Suprapubic skin (tissue), 4 donors: ENCODE measurements at places on chromosomes 1 and 21.
A peak's percentile ranks its signal among the peaks of the same experiment; 100 is the strongest.

DNA sequence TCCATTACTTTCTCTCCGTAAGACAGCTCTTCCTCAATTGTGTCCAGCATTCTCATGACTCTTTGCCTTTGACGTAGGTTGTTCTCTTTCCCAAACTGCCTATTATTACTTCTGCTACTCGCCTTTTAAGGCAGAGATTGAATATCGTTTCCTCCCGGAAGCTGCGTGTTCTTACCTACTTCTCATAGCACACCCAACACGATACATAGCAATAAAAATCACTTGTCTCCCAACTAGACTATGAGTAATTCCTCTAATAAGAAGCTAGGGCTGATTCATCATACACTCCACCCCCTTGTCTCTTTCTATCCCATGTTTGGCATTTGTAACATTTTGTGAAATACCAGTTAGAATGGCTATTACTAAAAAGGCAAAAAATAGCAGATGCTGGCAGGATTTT, 55.8 kb upstream of the SGIP1 start:
- no peak overlapping the region for H3K4me3 ChIP-seq
- no peaks in the 10 kb centered on the region for H3K4me1 ChIP-seq
- no peaks in the 10 kb centered on the region for H3K36me3 ChIP-seq
- no peak for DNase-seq

- DNase-seq: no peak
- H3K27ac ChIP-seq: no peak overlapping the region
- peaks cover 47% of the 10 kb centered on the region for H3K27me3 ChIP-seq
- H3K36me3 ChIP-seq: no peaks in the 10 kb centered on the region
- no peak overlapping the region for H3K4me3 ChIP-seq
These were observed 115.5 kb downstream of the HMGB4 start for GRCh38 chr1:33979341-33979740.

GRCh38 chr1:221575605-221576004, 166.3 kb downstream of the DUSP10 start:
- no peak for DNase-seq
- H3K27ac ChIP-seq: no peak overlapping the region
- H3K27me3 ChIP-seq: no peaks in the 10 kb centered on the region
- H3K4me1 ChIP-seq: peaks cover 8% of the 10 kb centered on the region
- H3K4me3 ChIP-seq: no peak overlapping the region
- no peaks in the 10 kb centered on the region for H3K36me3 ChIP-seq

DNA sequence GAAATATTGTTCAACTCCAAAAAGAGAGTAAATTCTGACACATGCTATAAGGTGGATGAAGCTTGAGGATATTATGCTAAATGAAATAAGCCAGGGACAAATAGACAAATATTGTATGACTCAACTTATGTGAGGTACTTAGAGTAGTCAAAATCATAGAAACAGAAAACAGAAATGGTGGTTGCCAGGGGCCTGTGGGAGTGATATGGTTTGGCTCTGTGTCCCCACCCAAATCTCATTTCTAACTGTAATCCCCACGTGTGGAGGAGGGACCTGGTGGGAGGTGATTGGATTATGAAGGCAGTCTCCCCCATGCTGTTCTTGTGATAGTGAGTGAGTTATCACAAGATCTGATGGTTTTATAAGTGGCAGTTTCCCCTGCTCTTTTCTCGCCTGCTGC, 24.7 kb upstream of the DISP1 start:
- H3K27ac ChIP-seq: no peak overlapping the region
- DNase-seq: no peak
- H3K36me3 ChIP-seq: no peaks in the 10 kb centered on the region
- peaks cover 16% of the 10 kb centered on the region for H3K4me1 ChIP-seq

GRCh38 chr21:31326522-31327242, 17.4 kb downstream of the TIAM1 start:
- no peak overlapping the region for H3K27ac ChIP-seq
- H3K4me1 ChIP-seq: peaks cover 6% of the 10 kb centered on the region
- H3K4me3 ChIP-seq: no peak overlapping the region
- DNase-seq: no peak

- H3K4me1 ChIP-seq: no peaks in the 10 kb centered on the region
- no peak for DNase-seq
- no peak overlapping the region for H3K4me3 ChIP-seq
- no peak overlapping the region for H3K27ac ChIP-seq
These were observed 27.0 kb upstream of the ZFP69B start for GRCh38 chr1:40423264-40423642.

DNA sequence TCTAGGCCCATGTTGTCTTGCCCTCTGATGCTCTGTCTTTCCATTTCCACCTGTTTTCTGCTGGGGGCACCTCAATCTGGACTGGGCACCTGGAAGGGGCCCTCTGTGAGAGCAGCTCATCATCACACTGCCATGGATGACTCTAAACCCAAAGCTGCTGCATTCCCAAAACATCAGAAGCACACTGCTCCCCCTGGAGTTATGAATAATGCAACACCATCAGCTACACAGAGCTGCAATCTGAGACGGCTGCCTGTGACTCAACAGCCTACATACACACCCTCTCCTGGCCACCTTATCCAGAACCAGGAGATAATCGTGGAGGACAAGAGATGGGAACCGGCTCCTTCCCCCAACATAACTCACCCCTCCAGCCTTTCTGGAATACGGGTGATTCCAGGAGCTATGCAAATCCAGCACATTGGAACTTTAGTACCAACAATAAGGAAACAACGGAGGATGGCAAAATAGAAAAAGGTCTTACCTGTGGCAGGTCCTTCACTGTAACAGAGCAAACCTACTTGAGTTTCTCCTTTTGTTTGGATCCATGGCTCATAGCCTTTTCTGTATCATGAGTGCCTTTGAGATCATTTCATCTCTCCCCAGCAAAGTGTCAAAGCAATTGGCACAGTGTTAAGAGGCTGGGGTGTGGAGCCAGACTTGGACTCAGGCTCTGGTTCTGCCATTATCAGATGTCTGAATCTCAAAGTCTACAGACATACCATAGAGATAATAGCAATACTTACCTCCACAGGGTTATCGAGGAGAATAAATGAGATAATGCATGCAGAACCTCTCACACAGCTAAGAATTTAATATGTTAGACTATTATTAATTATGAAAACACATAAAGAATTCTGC, 29.3 kb downstream of the AK2 start:
- H3K4me3 ChIP-seq: no peak overlapping the region
- peaks cover 12% of the 10 kb centered on the region for H3K36me3 ChIP-seq
- peak overlapping the region; percentile 31 for H3K27ac ChIP-seq
- no peaks in the 10 kb centered on the region for H3K27me3 ChIP-seq
- no peak for DNase-seq

GRCh38 chr21:26120828-26121227, 49.7 kb downstream of the APP start:
- H3K27me3 ChIP-seq: no peaks in the 10 kb centered on the region
- no peak for DNase-seq
- H3K4me3 ChIP-seq: no peak overlapping the region
- no peaks in the 10 kb centered on the region for H3K36me3 ChIP-seq
- H3K4me1 ChIP-seq: peaks cover 81% of the 10 kb centered on the region
- no peak overlapping the region for H3K27ac ChIP-seq
